Stimulated activated CD8-positive, alpha-beta memory T cell treated with anti-CD3 and anti-CD28 coated beads, Interleukin-4, amount 100 ng/mL, for 1 hour (primary cell): ENCODE measurements at places on chromosomes 7 and 10.

- DNase-seq = no peak
Measured at GRCh38 chr10:75712242-75712880, 280.9 kb downstream of the LRMDA start.

GRCh38 chr10:73218431-73219191 is 28.4 kb downstream of the DNAJC9 start:
- DNase-seq = no peak

DNA sequence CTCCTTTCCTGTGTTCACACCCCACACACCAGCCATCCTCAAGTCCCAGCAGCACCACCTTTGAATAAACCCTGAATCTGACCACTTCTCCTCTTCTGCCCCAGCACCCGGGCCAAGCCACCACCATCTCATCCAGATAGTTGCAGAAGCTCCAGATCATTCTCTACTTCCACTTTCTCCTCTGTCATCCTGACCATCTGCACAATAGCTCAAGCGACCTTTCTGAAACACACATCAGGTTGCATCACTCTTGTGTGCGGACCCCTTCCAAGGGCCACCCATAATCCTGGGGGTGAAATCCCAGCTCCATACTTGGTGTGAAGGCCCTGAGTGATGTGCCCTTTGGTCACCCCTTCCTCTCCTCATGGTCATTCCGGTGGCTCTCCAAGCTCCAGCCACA is 187.4 kb upstream of the GALNT17 start:
- no peak for DNase-seq

DNA sequence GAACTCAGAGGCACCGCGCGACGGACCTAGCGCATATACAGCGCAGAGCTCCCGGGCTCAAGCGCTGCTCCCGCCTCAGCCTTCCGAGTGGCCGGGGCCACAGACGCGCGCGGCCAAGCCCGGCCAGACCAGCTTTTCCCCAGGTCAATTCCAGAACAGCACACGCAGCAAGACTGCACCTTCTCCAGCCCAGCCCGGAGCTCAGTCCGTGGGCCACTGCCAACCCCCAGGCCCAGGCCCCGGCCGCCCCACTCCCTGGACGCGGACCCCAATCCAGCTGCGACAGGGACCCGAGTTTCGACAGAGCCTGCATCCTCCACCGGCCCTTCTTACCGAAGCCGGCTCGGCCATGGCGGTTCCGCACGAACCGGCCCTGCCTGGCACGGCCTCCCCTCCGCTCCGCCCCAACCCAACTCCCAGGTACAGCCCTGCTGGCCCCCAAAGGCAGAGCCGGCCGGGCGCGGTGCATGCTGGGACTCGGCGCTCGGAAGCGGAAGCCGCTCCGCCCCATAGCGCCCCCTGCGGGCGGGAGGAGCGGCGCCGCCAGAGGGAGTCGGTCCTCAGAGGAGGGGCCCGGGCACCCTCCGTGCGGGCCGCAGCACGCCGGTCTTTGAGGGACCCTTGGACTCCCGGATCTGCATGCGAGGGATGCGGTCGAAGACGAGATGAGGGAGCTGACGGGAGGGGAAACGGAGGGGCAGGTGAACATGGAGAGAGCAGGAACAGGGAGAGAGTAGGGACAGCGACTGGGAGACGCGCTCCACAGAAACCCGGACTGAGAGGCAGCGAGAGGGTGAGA is at the start of gene ZNF425:
Gene ZNF425, minus strand, starts transcription at position 462 of the 799 bp plus-strand sequence. Its CDS starts 111 bp downstream, at position 351.
- DNase-seq = peak; percentile 82

- no peak for DNase-seq
Measured at GRCh38 chr10:43229208-43230061, 37.4 kb downstream of the RASGEF1A start.

GRCh38 chr7:11212816-11213215 is 239.1 kb downstream of the PHF14 start:
- no peak for DNase-seq

GRCh38 chr10:42951486-42952251 is 125.2 kb upstream of the RET start:
- DNase-seq = no peak

- DNase-seq = no peak
Measured at GRCh38 chr10:71285180-71285545, 33.9 kb upstream of the SLC29A3 start.

DNA sequence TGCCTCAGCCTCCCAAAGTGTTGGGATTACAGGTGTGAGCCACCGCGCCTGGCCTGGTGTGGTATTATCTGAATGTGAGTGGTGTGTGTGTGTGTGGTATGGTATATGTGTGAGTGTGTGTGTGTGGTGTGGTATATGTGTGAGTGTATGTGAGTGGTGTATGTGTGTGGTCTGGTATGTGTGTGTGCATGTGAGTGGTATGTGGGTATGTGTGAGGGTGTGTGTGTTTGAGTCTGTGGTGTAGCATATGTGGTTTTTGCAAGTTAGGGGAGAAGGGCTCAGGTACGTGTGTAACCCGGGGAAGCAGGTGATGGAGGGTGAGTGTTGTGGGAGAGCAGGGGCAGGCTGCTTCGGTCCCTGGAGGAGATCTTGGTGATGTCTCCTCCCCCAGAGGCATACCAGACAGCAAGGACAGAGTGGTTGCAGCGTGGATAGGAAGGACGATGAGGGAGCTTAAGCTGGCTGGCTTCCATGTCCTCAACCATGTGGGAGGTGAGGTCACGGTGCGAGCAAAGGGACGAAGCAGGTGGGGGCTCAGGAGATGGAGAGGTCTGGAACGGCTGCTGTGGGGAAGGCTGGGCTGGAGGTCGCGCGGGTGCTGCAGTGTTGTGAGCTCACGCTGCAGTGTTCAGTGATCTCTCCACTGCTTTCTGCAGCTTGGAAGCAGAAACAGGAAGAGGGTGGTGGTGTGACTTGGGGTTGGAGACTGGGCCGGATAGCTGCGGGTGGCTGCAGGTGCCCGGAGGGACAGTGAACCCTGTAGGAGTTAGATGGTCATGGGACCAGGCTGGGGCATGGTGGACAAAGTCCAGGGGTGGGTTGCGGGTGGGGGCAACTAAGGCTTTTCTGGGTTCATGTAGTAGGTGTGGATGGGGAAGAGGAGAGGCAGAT is 5.0 kb downstream of the ZYX start:
- DNase-seq = no peak

DNA sequence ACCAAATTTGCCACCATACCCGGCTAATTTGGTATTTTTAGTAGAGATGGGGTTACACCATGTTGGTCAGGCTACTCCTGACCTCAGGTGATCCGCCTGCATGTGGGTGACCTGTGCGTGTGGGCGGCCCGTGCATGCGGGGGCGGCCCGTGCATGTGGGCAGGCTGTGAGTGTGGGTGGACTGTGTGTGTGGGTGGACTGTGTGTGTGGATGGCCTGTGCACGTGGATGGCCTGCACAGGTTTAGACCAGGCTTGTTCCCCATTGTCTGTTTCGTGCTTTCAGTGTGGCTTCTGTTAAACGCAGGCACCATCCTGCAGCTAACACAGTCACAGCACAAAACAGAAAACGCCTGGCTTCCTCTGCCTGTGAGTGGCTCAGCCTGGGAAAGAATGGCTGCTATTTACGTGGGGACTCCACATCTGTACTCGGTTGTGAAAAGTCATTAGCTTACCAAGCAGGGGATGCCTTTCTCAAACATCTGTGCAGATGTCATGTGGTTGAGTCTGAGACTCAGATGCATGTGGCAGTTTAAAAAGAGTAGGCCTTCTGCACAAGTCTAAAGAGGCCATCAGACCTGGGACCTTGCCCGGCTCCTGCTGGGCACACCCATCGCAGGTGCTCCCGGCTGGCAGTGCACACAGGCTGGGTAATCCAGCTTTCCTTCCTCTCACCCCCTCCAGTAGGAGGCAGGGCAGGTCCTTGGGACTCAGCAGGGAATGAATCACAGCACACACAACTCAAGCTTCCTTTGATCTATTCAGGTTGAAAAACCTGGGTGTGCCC is 91.6 kb downstream of the COBL start:
- DNase-seq = no peak

- DNase-seq = no peak
Measured at GRCh38 chr7:111556977-111557376, 5.3 kb downstream of the IMMP2L start.

DNA sequence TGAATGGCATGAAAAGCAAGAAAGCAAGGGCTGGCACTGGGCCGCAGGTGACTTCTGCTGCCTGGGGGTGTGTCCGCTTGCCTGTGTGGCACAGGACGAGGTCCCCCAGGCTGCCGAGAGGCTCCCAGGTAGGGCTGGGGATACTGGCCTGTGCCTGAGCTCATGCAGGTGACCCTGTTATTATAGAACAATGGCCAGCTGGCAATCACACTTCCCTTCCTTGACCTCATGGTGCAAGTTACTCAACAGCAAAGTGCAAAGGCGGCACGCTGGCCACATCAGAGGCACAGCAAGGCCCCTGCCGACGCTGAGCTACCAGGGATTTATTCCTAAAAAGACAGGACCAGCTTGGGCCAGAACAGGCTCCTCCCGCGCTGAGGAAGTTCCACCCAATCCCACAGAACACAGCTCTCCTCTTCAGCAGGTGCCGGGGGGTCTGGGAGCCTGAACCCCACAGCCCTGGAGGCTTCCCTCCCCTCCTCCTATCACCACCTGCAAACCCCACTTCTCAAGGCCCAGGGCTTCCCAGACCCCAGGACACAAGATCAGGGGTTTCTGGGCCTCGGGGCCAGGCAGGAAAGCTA is 1.4 kb upstream of the ADAM8 start:
- no peak for DNase-seq
